ENCODE measurements at places on chromosomes 7 and 10.
A peak's percentile ranks its signal among the peaks of the same experiment; 100 is the strongest.

DNA sequence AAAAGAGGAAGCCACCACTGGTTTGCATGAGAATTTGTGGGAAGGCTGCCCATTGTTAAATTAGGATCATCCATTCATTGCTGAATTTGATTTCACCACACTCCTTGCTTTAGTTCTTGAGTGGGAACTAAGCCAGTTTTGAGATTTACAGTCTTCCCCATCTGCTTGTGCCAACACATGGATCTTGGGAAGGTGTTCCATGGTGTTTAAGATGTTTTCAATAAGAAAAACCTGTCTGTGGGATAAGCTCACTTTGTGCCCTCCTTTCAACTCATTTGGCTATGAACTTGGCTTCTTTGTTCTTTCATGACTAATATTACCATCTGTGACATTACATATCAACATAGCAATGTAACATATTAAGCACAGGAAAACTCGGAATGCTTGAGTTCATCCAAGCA, 73.2 kb downstream of the INHBA start:
- no peak for DNase-seq

DNA sequence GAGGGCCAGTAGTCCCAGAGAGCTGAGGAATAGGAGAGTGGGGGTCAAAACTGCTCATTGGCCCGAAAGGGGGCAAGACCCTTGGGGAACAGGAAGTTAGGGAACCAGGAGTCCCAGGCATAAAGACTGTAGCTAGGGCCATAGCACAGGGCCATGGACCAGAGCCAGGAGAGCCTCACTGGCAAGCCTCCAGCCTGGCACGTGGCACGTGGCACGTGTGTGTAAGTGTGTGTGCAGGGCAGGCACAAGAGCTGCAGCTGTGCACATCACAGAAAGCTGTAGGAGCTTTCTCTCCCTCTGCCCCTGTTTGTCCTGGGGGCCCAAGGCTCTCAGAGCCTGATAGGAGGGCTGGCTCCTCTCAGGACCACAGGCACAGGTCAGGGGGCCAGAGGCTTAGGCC, 47.8 kb upstream of the SLF2 start:
- no peak for DNase-seq

- DNase-seq, result no peak
These were observed 91.8 kb upstream of the KMT2C start for GRCh38 chr7:152527610-152528032.

DNA sequence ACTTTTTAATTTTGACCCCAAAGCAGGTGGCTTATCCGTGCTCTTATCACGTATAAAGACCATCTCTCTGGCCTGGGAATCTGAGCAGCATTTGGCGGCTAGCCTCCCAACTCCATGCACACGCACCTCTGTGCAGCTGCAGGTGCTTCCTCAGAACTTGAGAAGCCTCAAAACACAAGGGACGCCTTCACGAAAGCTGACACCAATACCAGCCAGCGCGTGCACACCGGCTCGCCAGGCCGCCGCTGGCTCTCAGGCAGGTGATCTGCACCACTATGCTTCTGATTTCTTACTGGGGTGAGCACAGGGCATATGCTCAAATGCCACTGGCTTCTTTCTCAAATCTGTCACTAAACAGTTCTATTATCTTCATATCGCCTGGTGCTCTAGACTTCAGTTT, 145.0 kb downstream of the PARD3 start:
- no peak for DNase-seq

DNA sequence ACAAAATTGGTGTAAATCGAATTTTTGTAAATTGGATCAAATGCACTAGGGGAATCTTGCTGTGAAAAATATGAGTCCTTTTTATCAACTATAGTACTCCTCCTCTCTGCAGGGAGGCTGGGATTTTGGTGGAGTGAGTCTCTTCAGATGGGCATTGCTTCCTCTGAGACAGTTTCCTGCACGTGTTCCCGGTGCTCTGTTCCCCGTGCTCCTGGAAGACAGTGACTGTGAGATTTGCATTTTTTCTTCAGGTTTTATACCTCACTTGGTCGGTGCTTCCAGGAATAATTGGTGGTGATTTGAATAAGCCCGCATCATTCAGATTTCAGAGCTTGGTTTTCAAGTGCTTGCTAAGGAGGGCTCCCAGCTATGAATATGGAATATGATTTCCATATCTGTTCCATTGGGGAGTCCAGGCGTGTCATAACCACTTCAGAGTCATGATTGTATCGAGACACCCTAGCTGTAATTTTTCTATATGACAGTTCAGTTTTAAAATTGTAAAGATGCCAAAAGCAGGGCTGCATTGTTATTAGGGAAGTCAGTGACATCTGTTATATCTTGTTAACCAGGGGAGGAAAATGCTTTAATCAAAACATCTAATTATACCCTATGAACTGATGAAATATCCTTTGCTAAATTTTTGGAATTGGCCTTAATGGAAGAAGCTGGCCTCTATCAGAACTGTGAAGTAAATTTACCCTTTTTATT, 12.3 kb downstream of the AUTS2 start:
- no peak for DNase-seq

DNA sequence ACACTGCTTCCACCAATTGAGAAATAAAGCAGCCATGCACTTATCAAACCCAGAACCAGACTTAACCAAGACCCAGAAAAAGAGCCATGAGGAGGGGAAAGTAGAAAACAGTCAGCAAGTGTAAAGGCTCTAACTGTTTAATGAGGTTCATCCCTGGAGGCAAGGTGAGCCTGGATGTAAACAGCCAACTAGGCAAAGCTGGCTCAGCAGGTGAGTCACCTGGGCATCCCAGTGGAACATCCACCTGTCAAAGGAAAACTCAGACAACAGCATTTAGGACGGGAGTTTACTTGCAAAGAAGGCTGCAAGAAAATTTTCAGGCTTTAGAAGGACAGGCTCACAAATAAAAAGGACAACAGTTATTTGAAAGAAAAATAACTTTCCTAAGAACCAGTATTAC, 153.0 kb downstream of the SNX13 start:
- no peak for DNase-seq

- no peak for DNase-seq
These were observed 47.6 kb downstream of the TWIST1 start for GRCh38 chr7:19069842-19070241.

DNA sequence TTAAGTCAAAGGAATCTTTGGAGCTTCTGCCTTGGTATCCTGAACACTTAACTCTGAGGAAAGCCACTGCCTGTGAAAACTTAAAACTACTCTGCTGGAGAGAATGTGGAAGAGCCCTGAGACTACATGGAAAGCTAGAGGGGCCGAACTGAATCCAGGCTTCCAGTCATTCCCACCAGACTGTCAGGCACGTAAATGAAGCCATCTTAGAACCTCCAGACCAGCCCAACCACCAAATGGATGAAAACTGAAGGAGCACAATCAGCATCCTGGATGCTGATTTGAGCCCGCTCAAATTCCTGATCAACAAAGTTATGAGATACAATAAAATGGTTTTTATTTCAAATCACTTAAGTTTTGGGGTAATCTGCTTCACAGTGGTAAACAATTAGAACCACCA, 30.8 kb downstream of the TNPO3 start:
- DNase-seq, result no peak

GRCh38 chr10:58239561-58240169, 28.0 kb downstream of the IPMK start:
- DNase-seq, result no peak

GRCh38 chr10:89369156-89370105, 8.4 kb upstream of the IFIT1B start:
- no peak for DNase-seq

GRCh38 chr7:98875501-98875900, 2.8 kb upstream of the TRRAP start:
- no peak for DNase-seq

GRCh38 chr10:99325281-99325680, 3.9 kb upstream of the CNNM1 start:
- no peak for DNase-seq

GRCh38 chr7:79789584-79790345, 336.3 kb upstream of the MAGI2 start:
- DNase-seq, result no peak

- no peak for DNase-seq
These were observed 630.5 kb upstream of the IGFBP3 start for GRCh38 chr7:46551603-46552002.

GRCh38 chr7:6621195-6622133, 6.1 kb downstream of the ZNF853 start:
- DNase-seq, result no peak

- DNase-seq, result no peak
These were observed 784.5 kb upstream of the ZWINT start for GRCh38 chr10:57145548-57145947.

GRCh38 chr10:79346388-79347225, 662 bp upstream of the PPIF start:
- DNase-seq, result no peak

GRCh38 chr7:157399086-157399687, 62.4 kb downstream of the DNAJB6 start:
- no peak for DNase-seq

DNA sequence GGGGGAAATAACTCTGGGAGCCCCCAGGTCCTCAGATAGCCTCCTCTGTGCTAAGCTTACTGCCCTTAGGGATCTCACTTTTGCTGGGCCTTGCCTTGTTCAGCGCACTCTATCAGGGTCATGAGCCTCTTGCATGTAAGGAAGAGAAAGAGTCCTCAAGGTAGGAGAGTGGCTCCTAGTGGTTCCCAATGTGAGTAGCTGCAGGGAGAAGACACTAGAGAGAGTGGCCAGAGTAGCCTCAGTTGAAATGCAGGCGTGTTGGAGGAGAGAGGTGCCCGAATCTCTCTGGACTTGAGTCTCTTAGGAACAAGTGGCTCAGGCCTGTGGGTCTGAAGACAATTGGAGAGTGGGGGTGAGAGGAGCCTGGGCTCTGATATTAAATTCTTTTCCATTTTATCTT, 94.3 kb upstream of the SORCS3 start:
- no peak for DNase-seq

- no peak for DNase-seq
These were observed 41.4 kb downstream of the GSDME start for GRCh38 chr7:24715661-24716479.

DNA sequence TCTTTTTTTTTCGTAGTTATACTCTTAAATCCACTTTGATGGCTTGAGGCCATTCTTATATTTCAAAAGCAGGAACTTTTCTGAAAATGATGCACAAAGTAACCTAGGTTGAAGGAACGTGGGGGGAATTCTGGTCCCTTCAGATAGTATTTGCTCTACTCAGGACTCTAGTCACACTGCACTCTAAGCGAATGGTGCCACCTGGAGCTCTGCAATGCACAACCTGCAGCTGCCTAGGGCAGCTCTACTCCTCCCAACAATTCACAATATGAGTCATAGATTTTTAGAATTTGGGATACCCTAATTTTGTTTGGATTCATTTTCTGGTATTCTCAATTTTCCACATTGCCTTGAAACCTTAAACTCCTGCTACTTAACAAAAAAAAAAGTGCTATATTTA, 17.3 kb downstream of the SYPL1 start:
- no peak for DNase-seq

DNA sequence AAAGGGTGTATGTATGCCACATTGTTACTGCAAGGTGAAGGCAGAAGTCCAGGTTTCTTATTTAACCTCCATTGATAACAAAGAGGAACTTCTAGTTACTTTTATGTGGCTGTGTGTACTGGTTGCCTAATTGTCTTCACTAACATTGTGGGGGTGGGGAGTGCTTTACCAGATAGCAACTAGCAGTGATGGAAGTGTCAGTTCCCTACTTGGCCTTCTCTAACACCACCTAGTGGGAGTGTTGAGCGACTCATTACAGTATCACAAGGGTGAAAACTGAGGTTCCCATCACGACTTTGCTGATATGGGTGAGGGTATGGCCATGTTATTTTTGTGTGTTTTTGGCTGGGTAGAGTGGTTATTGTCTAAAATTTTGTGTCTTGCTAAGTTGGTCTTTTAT, 274.4 kb downstream of the THSD7A start:
- no peak for DNase-seq

- DNase-seq, result no peak
These were observed 133.2 kb upstream of the FAM171A1 start for GRCh38 chr10:15504101-15504840.

- DNase-seq, result no peak
These were observed 41.5 kb downstream of the PRF1 start for GRCh38 chr10:70561070-70561469.

- peak; percentile 67 for DNase-seq
These were observed at the start of gene ACBD5 for GRCh38 chr10:27240212-27241009. TSS of gene ACBD5 (minus strand) at chr10:27240797. CDS start at chr10:27240688, 109 bp downstream.

- no peak for DNase-seq
These were observed 85.3 kb upstream of the CARD11 start for GRCh38 chr7:3128857-3129490.

GRCh38 chr7:43117095-43117494, 4.6 kb downstream of the HECW1 start:
- no peak for DNase-seq

GRCh38 chr7:139648941-139649425, 125.5 kb downstream of the CLEC2L start:
- no peak for DNase-seq

- no peak for DNase-seq
These were observed 35.5 kb downstream of the GRIFIN start for GRCh38 chr7:2440608-2441245.

DNA sequence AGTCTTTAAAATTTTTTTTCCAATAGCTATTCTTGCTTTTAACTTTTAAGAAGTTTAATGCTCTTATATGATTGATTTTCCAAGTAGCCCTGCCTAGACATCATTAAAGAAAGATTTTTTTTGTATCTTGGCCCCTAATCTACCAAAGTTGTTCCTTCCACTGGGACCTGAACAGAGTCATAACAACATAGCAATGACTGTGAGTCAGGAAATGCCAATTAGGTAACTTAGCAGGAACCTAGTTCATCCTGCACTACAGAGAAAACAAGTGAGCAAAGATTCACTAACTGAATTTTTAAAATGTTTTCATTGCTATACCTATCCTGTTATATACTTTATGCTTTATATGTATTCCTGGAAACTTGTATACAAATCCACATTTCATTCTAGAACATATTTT, 284.7 kb downstream of the BICC1 start:
- DNase-seq, result no peak

DNA sequence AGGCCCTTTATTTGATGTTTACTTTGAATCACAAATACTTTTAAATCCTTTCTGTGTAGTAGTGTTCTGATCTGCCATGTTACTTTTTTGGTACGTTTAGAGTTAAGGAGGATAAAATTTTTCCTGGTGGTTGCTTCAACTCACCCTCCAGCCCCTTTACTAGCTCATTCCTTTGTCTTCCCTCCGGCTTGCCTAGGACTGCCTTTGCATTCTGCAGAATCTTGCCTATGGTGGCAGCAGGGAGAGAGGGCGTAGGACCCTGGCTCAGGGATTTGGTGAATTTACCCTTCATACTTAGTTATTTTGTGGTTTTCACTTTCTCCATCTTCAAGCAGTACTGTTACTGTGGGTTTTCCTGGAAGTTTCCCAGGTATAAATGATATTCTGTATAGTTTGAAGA, 833.5 kb downstream of the XPNPEP1 start:
- DNase-seq, result no peak

DNA sequence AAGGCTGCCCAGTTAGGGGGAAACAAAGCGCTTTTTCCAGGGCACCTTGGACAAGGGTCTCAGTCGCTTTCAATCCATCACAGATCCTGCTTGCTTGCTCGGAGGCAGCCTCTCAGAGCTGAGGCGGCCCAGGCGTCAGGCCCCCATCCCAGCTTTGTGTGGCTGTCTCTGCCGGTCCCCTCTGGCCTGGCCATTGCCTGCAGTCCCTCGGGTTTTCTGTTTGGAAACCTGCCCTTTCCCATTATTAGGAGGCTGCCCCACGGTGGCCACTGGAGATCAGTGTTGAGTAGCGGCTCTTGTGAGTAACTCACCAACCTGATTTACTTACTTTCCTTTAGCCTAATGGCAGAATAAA, 216.1 kb downstream of the GLRX3 start:
- DNase-seq, result no peak

Measured in activated CD4-positive, alpha-beta T cell treated with anti-CD3 and anti-CD28 coated beads, Interleukin-2, amount 50 U/mL, for 24 hours (primary cell).